ENCODE measurements at places on chromosomes 6 and 20.
A peak's percentile ranks its signal among the peaks of the same experiment; 100 is the strongest.

GRCh38 chr6:132484680-132485018 lies 28.3 kb downstream of the STX7 start:
- no peak overlapping the region for H3K27ac ChIP-seq
- no peak for DNase-seq
- H3K27me3 ChIP-seq, result no peaks in the 10 kb centered on the region
- peaks cover 20% of the 10 kb centered on the region for H3K4me1 ChIP-seq

- no peaks in the 10 kb centered on the region for H3K27me3 ChIP-seq
- no peak for DNase-seq
- no peak overlapping the region for H3K4me3 ChIP-seq
- H3K27ac ChIP-seq, result no peak overlapping the region
- peaks cover 2% of the 10 kb centered on the region for H3K4me1 ChIP-seq
Observed at GRCh38 chr20:8853805-8854338, 215.0 kb upstream of the PLCB4 start.

DNA sequence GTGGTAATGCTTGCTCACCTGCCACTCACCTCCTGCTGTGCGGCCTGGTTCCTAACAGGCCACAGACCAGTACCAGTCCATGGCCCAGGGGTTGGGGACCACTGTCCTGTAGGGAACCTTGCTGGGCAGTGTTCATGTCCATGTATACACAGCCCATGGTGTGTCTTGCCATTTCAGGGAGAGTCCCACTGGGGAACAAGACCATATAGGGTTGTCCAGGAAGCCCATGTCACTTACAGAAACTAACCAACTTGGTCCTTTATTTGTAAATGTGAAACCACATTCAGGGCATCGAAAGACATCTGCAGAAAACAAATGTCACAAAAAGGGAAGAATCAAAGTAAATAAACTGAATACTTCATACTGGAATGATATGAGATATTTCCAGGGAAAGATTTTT lies 179.1 kb downstream of the NFATC2 start:
- no peak overlapping the region for H3K27ac ChIP-seq
- peaks cover 12% of the 10 kb centered on the region for H3K36me3 ChIP-seq
- no peak for DNase-seq
- peaks cover 21% of the 10 kb centered on the region for H3K4me1 ChIP-seq
- peak overlapping the region; percentile 0 for H3K4me3 ChIP-seq

DNA sequence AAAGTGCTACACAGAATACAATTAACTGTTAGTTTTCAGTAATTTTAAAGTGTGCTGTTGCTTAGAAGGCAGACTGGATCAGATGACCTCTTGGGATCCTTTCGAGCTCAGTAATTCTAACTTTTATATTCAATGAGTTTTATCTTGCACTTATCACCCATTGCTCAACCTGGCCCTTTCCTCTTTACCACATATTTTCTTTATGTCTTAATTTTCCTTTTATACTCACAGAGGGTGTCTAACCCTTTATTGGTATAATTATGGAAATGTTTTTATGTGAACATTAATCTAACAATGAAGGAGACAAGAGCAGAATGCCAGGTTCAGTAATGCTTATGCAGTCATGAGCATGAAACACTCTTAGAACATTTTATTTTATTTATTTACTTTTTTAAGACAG lies 39.7 kb upstream of the CARMIL1 start:
- no peak overlapping the region for H3K27ac ChIP-seq
- H3K27me3 ChIP-seq, result peaks cover 8% of the 10 kb centered on the region
- H3K36me3 ChIP-seq, result no peaks in the 10 kb centered on the region
- DNase-seq, result no peak

DNA sequence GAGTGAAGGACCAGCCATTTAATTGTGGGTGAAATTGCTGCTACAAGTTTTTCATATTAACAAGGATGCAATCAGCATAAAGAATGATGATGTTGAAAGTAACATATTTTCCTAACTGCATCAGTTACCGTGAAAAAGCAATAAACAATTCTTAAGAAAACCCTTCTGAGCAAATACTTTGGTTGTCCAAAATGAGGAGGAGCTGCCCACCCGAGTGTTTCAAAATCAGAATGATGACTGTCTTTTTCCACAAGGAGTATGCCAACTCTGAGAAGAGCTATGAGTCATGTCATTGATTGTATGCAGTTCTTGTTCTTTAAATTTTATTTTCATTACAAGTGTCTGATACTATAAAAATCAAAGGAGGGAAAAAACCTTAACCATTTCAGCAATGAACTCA lies 470.5 kb downstream of the COL12A1 start:
- H3K36me3 ChIP-seq, result no peaks in the 10 kb centered on the region
- no peak for DNase-seq
- no peaks in the 10 kb centered on the region for H3K4me1 ChIP-seq

DNA sequence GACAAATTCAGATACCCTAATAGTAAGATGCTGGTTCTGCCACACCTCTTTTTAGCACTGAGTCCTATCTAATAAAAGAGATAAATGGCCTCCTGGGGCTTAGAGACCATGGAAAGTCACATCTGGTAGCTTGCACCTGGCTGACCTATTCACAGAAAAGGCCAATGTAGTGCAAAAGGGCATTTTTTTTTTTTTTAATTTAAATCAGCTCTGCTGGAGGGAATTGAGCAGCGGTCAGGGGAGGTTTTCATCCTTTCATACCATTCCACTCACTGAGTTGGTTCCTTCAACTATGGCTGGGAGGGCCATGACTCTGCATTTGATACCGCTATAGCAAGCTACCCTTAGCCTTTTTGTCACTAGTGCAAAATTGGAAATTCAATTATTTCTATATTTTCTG lies 20.1 kb upstream of the HS3ST5 start:
- no peak for DNase-seq
- no peaks in the 10 kb centered on the region for H3K27me3 ChIP-seq
- H3K36me3 ChIP-seq, result no peaks in the 10 kb centered on the region
- no peak overlapping the region for H3K27ac ChIP-seq
- H3K4me1 ChIP-seq, result no peaks in the 10 kb centered on the region
- H3K4me3 ChIP-seq, result no peak overlapping the region

DNA sequence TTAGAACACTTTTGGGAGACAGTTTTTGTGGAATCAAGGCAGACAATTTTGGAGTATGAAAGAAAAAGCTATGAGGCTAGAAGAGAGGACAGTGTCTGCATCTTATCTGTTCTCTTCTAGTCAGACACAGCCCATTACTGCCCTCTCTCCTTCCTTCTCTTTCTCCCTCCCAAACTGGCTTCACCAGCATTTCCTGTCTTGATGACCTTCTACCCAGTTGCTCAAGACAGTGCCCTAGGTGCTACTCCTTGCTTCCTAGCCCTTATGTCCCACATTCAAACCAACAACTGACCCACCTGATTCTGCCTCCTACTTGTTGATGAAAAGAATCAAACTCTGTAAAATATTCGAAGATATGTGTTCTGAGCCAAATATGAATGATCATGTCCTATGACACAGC lies 116.4 kb upstream of the RIPOR2 start:
- no peaks in the 10 kb centered on the region for H3K27me3 ChIP-seq
- H3K27ac ChIP-seq, result peak overlapping the region; percentile 94
- H3K4me3 ChIP-seq, result peak overlapping the region; percentile 46

- no peak overlapping the region for H3K27ac ChIP-seq
- no peak overlapping the region for H3K4me3 ChIP-seq
- peaks cover 3% of the 10 kb centered on the region for H3K27me3 ChIP-seq
- no peaks in the 10 kb centered on the region for H3K4me1 ChIP-seq
Observed at GRCh38 chr20:19473922-19474286, 261.5 kb downstream of the SLC24A3 start.

DNA sequence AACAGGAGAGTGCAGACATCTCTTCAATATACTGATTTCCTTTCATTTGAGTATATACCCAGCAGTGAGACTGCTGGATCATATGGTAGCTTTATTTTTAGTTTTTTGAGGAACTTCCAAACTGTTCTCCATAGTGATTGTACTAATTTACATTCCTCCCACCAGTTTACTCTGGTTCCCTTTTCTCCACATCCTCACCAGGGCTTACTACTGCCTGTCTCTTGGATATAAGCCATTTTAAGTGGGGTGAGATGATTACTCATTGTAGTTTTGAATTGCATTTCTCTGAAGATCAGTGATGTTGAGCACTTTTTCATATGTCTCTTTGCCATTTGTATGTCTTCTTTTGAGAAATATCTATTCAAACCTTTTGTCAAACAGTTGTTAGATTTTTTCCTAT lies 64.9 kb upstream of the HMGCLL1 start:
- H3K27ac ChIP-seq, result no peak overlapping the region
- no peak for DNase-seq
- no peaks in the 10 kb centered on the region for H3K4me1 ChIP-seq
- no peaks in the 10 kb centered on the region for H3K36me3 ChIP-seq
- H3K4me3 ChIP-seq, result no peak overlapping the region

DNA sequence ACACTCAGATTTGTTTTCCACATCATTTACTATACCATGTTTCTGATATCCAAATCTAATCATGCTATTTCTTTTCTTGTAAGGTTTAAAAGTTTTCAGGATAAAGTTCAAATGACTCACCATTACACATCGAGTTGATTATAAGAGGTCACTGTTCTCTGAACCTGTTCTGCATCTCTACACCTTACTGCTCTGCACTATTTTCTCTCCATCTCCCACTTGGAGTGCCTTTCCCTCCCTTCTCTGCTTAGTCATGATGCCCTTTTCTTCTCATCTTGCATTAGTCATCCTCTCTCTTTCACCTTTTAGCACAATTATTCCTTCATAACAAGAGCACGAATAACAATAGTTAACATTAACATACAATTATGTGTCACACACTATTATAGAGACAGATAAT lies 37.5 kb upstream of the FUT9 start:
- no peak for DNase-seq
- H3K27me3 ChIP-seq, result no peaks in the 10 kb centered on the region
- no peaks in the 10 kb centered on the region for H3K4me1 ChIP-seq
- H3K36me3 ChIP-seq, result no peaks in the 10 kb centered on the region

Measured in natural killer cell treated with Interleukin-12 subunit alpha and Interleukin-12 subunit beta and Interleukin-15 and Interleukin-18, amount 100 ng/mL, for 72 hours (primary cell).